ENCODE measurements at places on chromosomes 4 and X.

DNA sequence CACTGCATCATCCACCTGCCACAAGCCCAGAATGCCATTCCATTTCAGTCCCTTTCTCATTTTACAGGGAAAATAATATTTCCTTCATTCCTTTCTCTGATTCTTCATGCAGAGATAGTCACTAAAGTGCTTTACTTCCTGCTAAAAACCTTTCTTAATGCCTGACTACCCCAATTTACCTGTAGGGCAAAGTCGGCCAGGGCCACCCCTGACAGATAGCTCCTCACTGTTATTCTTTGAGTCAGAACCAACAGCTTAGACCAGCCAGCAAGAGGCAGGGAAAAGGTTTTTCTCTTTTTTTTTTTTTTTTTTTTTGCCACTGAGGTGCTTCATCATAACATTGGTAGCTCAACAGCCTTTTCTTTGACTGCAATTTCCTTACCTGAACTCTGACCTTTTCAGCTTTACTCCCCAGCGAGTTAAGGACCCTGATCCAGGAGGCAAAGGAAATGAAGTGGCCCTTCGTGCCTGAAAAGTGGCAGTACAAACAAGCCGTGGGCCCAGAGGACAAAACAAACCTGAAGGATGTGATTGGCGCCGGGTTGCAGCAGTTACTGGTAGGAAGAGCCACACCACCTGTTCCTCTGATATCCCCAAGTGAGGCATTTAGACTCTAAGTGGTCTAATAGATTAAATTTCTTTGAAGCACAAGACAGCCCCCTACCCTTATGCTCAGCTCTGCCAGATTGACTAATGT, 85.0 kb downstream of the ALPK1 start:
- no peak for DNase-seq

DNA sequence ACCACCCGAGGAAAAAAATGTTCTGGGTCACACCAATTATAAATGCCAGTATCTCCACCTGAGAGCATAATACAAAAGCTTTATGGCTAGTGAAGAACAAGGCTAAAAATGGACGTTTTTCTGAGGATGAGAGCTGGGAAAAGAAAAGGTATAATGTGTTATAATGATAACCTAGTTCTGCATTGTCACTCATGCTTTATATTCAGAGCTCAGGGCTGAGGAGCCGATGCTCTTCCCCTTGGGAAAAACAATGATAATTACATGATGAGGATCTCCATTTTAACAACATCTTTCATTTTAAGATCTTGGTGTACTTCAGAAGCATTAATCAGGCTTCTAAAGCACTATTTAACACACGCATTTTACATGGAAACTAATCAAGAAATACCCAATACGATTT, 333.7 kb downstream of the UNC5C start:
- no peak for DNase-seq

- DNase-seq = no peak
Observed at GRCh38 chr4:181200076-181200475, 1043.1 kb upstream of the TENM3 start.

- no peak for DNase-seq
Observed at GRCh38 chr4:125551466-125551865, 236.7 kb downstream of the FAT4 start.

GRCh38 chr4:87559090-87559837, 30.1 kb upstream of the SPARCL1 start:
- DNase-seq = no peak

DNA sequence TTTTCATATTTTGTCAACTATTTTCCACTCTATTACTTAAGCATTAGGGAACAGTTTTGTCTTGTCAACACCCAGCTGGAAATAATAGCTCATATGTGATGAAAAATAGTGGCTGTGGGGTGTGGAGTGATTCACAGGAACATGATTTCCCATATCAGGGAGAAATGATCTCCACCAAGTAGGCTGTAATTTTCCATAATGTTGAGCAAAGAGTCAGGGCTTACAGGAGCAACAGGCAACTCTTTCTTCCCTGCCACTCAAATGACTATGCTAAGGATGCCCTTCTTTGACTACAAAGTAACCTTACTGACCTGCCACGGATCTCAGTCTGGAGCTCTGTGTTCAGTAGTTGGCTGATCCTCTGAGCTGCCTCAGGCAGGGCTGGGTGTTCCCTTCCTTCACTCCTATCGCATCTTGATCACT, 90.0 kb upstream of the GATB start:
- no peak for DNase-seq

DNA sequence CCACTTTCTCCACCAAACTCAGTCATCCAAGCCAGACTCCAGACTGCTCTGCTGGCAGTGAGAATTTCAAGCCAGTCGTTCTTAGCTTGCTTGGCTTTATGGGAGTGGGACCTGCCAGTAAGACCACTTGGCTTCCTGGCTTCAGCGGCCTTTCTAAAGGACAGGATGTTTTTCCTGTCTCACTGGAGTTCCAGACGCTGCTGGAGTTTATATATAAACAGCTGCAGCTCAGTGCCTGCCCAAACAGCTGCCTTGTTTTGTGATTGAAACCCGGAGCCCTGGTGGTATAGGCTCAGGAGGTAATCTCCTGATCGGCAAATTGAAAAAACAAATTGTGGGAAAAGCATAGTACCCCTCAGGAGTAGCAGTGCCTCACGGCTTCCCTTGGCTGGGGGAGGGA, 1165.8 kb upstream of the ADGRL3 start:
- no peak for DNase-seq

- no peak for DNase-seq
Observed at GRCh38 chr4:141375855-141376254, 155.2 kb downstream of the ZNF330 start.

DNA sequence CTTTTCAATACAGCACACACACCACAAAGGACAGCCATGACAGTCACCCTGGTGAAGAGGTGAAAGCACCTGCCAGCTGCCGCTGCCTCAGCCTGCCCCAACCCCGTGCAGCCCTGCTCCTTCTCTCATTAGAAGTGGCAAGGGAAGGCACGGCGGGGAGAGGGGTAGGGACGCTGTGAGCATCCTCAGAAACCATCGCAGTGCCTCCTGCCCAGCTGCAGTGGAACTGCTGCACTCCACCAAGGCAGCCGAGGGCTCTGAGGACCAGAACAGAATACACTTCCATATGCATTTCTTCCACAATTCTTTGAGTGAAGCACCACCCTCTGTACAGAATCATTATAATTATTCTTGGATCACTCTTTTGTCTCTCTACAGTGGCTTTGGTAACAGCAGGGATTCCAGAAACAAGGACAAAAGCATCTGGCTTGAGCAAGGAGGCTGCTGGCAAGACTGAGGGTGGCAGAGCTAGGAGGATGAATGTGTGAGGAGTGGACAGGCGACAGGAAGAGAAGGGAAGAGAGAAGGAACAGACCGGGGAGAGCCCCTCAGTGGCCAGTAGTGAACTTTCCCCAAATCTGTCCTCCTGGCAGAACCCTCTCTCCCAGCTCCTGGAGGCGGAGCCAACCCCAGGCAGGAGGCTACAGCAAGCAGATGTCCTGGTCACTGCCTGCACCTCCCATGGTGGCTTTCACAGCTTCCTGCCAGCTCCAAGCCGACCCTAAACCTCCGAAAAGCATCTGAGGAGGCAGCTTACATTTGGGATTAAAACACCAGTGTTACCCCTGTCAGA, 73.2 kb downstream of the MTNR1A start:
- DNase-seq = no peak

- DNase-seq = no peak
Observed at GRCh38 chr4:94595880-94596483, 144.2 kb downstream of the PDLIM5 start.

GRCh38 chr4:86848732-86849619, at the start of gene SLC10A6:
TSS of gene SLC10A6 (minus strand) at chr4:86849384. CDS start at chr4:86849115, 269 bp downstream.
- DNase-seq = no peak

DNA sequence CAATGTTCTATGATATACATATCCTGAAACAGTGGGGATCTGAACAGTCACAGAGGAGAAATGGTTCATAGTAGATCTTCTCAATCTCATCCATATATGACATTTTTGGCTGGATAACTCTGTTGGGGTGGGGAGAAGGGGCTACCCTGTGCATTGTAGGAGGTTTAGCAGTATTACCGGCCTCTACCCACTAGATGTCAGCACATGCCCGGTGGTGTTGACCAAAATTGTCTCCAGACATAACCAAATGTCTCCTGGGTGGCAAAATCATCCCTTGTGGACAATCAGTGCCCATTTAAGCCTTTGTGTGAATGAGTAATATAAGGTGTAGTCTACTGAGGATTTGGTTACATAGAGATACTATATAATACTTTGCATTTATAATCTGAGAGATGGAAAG, 89.9 kb downstream of the PLS3 start:
- DNase-seq = no peak

DNA sequence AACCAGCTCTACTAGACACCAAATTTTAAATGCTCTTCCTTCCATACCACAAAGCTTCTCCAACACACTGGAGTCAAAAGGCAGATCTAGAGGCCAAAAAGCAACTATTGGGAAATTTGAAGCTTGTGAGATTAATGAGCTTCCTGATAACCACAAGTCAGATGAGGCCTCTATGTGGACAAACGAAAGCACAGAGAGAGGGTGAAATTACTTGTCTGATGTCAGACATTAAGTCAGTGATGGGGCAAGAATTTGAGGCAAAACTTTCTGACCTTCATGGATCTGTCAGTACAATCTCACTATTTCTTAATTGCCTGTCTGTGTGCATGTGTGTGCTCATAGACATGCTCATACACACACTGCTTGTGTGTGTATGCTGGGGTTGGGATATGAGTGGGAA, 103.6 kb downstream of the GUCY2F start:
- DNase-seq = no peak

GRCh38 chrX:38332505-38332904, 5.2 kb upstream of the RPGR start:
- DNase-seq = no peak

DNA sequence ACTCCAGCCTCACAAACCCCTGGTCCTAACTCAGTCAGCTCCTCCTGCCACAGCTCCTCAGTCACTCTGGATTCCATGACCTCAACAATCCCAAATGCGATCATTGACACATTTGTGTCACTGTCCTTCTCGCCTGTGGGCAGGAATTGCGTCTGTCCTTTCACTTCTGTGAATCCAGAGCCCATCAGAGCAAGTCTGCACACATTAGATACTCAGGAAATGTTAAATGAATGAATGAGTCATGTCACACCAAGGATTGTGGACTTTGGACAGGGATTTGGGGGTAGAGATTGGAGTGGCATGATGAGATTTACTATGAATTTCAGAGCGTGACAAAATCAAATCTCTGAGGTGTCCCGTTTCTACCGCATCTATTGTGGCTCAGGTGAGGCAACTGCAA, 11.8 kb upstream of the CLDN24 start:
- no peak for DNase-seq

DNA sequence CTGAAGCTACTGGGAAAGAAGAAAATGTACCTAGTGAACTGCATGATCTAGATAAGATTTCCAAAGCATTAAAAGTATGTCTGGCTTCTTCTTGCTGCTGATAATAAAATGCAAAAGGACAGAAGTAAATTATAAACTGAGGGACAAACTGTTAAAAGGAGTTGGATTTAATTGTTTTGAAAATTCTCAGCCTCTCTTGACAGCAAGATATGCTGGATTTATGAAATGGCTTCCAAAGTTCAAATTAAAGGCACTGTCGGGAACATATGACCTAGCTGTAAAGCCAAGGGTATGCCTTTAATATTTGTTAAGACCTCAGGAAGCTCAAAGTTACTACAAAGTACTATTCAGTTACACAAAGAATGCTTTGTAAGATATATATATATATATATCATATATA, 46.1 kb upstream of the CABS1 start:
- no peak for DNase-seq

Measured in stimulated activated CD8-positive, alpha-beta memory T cell treated with anti-CD3 and anti-CD28 coated beads, Interleukin-4, amount 100 ng/mL, for 1 hour (primary cell).